ENCODE measurements at places on chromosomes 1 and 21.

DNA sequence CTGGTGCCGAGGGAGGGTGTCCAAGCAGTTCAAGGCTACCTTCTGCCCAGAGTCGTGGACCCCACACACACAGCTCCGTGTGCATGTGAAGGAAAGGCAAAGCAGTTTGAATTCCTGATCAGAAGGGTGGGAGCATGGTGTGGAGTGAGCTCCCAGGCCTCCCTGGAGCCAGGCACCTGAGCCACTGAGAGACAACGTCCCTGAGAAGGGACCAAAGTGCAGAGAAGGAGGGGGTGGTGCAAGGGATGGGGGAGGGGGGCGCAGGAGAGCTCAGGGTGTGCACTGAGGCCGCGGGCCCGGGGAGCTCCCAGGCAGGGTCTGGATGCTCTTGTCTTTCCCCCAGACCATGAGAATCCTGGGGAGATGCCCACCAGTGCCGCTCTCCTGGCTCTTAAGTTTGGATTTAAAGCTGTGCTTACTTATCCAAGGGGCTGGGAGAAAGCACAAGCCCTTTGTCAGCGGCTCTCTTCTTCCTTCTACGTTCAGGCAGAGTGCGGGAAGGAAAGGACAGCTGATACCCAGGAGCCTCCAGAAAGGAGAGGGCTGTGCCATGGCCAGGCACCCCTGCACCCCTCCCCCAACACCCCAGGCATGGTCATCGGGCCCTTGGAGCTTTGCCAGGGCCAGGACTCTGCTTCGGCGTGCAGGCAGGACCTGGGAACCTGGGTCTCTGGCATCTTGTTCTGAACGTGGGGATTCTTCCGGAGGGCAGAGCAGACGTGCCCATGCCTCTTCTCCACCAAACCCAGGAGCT, 24.1 kb downstream of the ACTA1 start:
- DNase-seq: no peak

GRCh38 chr21:17712887-17713286, 100.2 kb upstream of the BTG3 start:
- no peak for DNase-seq

DNA sequence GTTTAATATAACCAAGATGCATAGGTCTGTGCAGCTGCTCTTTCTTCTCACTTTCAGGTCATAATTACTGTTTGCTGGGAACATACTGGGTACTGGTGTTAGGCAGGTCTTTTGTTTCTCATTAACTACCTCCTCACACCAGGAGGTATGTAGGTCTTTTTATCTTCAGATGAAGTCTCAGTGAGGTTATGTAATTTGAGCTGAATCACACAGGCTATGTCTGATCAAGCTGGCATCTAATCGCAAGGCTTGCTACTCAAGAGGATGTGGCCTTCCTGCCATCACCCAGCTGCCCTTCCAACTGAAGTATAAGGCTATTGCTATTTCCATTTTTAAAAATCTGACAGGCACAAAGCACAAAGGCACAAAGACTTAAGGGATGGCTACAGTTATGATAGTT, 96.4 kb downstream of the RUNX1 start:
- DNase-seq: no peak

GRCh38 chr1:112841825-112842224, 114.2 kb downstream of the SLC16A1 start:
- no peak for DNase-seq

- no peak for DNase-seq
Observed at GRCh38 chr21:42238185-42238934, 19.4 kb downstream of the ABCG1 start.

DNA sequence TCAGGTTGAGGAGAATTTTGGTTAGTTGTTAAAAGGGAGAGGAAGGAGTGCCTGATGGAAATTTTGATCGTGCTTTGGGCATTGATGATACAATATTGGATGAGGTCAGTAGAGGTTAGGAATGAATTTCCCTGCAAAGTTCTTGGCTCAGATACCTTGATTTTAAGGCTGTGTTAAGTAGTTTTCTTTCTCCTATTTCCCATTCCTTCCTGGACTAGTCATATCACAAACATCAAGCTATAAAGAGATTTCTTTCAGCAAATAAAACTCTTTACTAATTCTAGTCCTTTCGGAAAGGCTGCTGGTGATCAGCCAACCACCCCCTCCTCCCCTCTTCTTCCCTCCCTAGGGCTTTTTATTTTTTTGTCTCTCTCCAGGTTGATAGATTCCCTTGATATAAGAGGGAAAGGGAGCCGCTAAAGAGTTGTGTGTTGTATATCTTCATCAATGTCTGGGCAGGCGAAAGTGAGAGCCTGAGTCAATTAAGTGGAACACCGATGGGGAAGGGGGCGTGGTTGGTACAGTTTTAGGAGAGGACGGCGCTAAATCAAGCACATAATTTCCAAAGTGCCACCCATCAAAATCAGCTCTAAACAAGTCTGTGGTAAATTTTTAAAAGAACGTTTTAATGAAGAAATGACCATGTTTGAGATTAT, 100.1 kb upstream of the PLXNA2 start:
- DNase-seq: no peak

DNA sequence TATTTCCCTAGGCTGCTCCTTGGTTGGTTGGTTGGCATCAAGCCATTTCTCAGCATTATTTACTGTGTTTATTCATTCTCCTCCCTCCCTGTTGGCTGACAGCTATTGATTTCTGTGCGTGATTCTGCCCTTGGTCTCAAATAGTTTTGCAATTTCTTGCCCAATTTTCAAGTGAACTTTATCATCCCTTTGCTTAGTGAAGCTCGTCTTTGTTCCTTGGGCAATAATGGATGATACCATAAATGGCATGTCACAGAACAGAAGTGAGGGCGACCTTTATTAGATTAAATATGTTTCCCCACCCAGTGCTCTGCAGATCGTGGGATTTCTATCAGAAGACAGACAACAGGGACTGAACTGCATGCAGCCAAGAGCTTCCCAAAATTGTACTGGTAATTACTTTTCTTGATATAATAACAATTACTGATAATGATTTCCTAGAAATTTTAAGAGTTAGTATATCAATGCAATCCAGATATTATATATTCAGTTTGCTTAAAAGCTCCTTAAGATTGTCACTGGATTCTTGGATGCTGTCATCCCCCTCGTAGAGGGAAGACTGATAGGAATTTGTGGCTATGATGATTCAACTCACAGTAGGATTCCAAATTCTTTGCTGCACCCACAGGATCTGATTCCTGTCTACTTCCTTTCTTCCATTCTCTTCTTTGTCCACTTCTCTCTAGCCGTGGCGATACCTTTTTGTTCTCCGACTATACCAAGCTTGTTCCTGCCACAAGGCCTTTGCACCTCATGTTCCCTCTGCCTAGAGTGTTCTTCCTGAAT, 122.1 kb upstream of the KAZN start:
- DNase-seq: no peak

- no peak for DNase-seq
Observed at GRCh38 chr1:156813298-156813697, 3.4 kb downstream of the SH2D2A start.

- DNase-seq: no peak
Observed at GRCh38 chr1:4086085-4086850, 186.2 kb upstream of the C1orf174 start.

DNA sequence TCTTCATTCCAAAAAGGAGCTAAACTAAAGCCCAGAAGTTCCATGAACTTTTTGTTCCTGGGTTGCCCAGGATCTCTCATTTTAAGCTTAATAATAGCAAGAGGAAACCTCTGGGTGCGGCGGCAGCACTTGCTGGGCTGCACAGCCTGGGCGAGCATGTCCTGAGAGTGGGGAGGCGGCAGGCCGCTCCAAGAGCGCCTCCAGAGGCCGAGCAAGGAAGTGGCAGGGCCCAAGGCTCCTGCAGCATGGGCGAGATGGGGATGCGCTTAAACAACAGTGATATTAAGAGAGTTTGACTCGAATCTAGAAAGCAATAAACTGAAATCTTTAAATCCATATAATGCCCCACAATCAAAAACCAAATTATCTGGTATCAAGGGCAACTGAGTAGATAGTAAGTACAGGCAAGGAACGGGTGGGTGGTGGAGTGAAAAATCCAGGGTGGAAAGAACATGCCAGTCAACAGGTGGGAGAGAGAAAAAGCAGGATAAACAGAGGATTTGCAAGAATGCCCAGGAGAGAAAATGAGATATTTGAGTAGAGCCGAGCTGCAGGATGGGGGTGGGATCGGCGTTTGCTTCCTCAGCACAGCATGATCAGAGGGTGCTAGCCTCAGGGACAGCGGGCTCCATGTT, 14.1 kb upstream of the TNR start:
- no peak for DNase-seq

- DNase-seq: no peak
Observed at GRCh38 chr1:15911927-15912326, 64.0 kb downstream of the ZBTB17 start.

GRCh38 chr1:51560034-51560433, 41.0 kb upstream of the EPS15 start:
- no peak for DNase-seq

- DNase-seq: no peak
Observed at GRCh38 chr21:36627242-36627641, 71.7 kb upstream of the SIM2 start.

GRCh38 chr21:46108827-46109312, 11.0 kb downstream of the COL6A2 start:
- no peak for DNase-seq

- DNase-seq: no peak
Observed at GRCh38 chr1:205985330-205986005, 17.7 kb downstream of the RAB7B start.

DNA sequence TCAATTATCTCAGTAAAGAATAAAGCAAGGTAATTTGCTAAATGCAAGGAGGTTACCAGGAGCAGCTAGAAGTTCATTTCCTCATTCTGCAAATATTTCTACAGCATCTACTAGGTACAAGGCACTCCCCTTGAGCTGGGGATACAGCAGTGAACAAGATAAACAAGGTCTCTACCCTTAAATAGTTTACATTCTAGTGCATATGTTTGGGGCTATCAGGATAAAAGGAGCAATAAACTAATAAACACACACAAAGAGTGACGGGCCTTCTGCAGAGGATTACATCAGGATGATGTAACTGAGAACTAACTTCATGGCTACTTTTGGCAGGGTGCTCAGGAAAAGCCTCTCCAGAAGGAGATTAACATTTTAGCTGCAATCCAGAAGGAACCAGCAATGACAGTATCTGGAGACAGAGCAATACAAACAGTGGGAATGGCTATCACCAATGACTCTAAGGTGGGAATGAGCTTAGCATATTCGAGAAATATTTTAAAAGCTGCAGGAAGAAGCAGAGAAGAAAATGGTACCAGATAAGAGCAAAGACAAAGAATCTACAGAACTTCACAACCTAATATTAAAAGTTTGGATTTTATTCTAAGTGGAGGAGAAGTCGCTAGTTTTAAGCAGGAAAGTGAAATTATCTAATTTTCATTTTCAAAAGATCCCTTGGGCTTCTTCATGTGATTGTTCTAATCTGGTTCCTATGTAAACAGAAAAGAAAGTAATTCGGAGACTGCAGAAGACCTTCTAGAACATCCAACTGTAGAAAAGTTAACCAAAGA, 25.8 kb downstream of the TP53BP2 start:
- no peak for DNase-seq

DNA sequence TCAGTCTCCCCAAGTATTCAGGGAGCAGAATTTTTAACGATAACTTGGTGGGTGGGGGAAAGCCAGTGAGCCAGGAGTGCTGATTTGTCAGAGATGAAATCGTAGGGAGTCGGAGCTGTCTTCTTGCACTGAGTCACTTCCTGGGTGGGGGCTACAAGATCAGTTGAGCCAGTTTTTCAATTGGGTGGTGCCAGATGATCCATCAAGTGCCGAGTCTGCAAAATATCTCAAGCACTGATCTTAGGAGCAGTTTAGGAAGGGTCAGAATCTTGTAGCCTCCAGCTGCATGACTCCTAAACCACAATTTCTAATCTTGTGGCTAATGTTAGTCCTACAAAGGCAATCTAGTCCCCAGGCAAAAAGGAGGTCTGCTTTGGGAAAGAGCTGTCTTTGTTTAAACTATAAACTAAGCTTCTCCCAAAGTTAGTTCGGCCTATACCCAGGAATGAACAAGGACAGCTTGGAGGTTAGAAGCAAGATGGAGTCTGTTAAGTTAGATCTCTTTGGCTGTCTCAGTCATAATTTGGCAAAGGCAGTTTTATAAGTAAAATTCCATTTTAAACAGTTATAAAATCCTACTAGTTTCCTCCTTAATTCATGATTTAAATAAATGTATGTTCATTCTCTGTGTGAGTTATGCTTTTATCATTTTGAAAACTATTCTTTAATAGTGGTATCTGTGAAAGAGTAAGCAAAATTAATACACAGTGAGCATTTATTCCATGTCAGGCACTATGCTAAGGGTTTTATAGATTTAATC, 51.7 kb downstream of the SLC16A1 start:
- DNase-seq: peak; percentile 23

GRCh38 chr1:246579818-246580217, 13.6 kb downstream of the CNST start:
- DNase-seq: no peak

- DNase-seq: no peak
Observed at GRCh38 chr1:117828201-117828600, 101.2 kb downstream of the GDAP2 start.

GRCh38 chr1:9371951-9372350, 79.3 kb downstream of the SPSB1 start:
- no peak for DNase-seq

GRCh38 chr21:27673581-27673980, 706.7 kb upstream of the ADAMTS5 start:
- no peak for DNase-seq

DNA sequence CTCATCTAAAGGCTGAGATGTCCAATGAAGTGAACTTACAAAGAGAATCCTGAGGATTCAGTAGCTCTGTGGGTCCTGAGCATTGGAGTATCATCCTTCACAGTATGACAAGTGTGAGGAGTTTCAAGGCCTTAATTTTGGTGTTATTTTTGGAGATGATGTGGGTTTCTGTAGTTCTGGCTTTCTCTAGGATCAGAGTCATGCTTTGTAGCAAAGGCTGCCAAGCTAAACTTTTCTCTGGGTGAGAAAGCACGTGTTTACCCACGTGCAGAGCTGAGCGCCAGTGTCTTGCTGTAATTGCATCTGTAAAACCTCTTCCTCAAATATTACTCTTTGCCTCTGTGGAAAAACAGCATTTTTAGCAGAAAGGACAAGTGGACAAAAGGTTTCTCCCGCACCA, 387.8 kb upstream of the LYPLAL1 start:
- no peak for DNase-seq

- DNase-seq: no peak
Observed at GRCh38 chr1:246338546-246338945, 168.5 kb downstream of the SMYD3 start.

DNA sequence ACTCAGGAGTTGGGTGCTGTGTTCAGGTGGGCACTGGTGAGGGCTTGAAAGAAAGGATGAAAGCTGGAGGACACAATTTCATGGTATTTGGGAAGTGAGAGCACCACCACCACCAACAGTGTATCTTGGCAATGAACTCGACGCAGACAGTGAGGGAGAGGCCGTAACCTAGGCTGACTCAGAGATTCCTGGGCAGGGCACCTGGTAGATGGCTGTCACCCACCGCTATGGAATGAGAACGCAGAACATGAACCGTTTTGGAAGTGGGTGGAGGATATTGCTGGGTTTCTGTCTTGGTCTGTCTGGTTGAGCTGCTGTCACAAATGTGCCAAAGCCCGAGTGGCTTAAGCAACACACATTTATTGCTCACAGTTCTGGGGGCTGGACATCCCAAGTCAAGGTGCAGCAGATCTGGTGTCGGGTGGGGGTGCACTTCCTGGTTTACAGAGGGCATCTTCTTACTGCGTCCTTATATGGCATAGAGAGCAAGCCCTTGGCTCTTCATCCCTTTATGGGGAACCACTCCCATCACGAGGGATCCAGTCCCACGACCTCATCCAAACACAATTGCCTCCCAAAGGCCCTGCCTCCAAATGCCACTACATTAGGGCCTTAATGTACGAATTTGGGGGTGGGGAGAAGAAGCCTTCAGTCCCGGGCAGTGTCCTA, 246.3 kb downstream of the SIPA1L2 start:
- no peak for DNase-seq
